ENCODE measurements at places on chromosomes 11 and 22. TPM values are rescaled to one million over a fixed set of nuclear protein-coding genes. Genes with fewer than 3 reads are reported as not detected.

The GGTLC3 gene
- not detected for total RNA-seq

The ZNF70 gene
- total RNA-seq = 3.3 TPM

The EFCAB6 gene
- 0.94 TPM for total RNA-seq

The MMP13 gene
- not detected for total RNA-seq

The TRPC6 gene
- 1.3 TPM for total RNA-seq

The ANKRD13D gene
- 36.8 TPM for total RNA-seq

The ROBO4 gene
- total RNA-seq = 0.13 TPM

The SLC35F2 gene
- 27.1 TPM for total RNA-seq

The JOSD1 gene
- 26.2 TPM for total RNA-seq

The TEX12 gene
- total RNA-seq = not detected

GRCh38 chr22:40328546-40329456 is 17.5 kb upstream of the ADSL start:
- DNase-seq = no peak

DNA sequence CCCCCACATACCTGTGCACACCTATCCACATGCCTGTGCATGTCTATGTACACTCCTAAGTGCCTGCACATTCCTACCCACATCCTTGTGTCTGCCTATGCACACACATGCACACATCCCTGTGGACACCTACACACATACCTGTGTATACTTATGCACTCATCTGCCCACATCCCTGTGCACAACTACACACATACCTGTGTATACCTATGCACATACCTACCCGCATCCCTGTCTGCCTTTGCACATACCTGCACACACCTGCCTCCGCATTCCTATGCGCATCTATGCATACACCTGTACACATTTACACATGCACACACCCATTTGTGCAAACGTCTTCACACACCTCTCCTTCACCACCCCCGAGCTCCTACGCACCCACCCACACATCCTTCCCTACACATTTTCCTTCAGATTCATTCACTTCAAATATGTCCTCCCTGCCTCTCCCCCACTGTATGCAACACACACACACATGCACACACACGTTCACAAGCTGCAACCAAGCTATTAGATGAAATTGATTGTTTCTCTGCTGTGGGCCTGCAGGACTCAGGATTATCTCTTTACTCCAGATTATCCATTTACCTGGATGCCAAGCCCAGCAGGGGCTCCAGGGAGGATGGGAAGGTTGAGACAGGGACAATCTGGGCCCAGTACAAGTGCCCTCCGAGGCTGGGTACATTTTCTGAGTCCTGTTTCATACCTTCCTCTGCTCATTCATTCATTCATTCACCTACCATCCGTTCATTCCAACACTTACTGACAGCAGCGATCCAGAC is 53.2 kb downstream of the TSPAN18 start:
- no peak for DNase-seq

- no peak for DNase-seq
These were observed 44.9 kb downstream of the AAMDC start for GRCh38 chr11:77865805-77866204.

GRCh38 chr11:26348776-26349175 is 16.8 kb downstream of the ANO3 start:
- no peak for DNase-seq

DNA sequence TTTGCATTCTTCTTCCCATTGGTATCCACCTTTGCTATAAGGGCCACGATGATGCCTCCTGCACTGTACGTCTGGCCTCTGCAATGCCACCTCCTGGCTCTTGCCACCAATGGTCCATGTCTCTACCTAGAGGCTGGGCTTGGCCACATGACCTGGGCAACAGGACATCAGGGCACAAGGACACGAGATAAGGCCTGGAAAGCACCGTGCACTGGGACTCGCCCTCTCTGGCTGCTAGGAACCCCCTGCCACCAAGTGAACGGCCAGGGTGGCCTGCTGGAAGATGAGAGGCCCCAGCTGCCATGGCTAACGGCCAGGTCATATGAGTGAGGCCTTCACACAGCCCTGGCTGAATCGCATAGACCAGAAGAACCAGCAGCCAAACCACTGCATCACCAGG is 87.4 kb downstream of the TRMU start:
- no peak for DNase-seq

DNA sequence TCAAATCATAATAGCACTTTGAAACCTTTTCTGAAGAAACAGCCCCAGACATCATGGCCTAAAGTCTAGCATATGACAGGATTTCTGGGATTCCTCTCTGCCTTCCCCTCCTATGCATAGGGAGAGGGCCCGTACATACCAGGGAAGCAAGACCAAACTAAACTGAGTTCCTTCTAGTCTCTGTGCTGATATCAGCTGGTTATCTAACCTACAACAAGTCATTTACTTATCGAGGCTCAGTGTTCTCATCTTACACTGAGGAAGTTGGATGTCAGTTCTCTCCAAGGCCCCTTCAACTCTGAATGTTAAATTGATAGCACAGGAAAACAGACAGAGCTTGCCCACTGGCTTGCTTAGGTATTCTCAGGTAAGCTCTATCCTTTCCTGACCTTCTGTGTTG is 17.0 kb upstream of the GRIK4 start:
- no peak for DNase-seq

DNA sequence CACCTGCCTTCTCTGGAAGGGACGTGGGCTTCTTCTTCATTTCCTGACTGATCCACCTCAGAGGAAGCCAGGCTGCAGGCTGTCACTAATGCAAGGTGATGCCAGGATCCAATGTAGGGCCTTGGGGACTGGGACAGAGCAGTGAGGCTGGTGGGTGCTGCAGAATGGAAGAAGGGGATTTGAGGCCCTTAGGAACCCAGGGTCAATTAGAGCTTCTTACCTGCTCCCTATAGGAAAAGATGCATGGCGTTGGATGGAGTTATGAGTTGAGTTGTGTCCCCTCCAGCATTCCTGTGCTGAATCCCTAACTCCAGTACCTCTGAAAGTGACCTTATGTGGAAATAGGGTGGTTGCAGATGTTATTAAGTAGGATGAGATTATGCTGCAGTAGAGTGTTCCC is 190.4 kb downstream of the MIAT start:
- no peak for DNase-seq

- DNase-seq = no peak
These were observed 238.4 kb upstream of the DDI1 start for GRCh38 chr11:103798026-103798425.

- DNase-seq = peak; percentile 78
These were observed 22.6 kb downstream of the RTN4RL2 start for GRCh38 chr11:57482782-57483561.

- no peak for DNase-seq
These were observed 131.2 kb downstream of the ZNF280B start for GRCh38 chr22:22377335-22377734.

DNA sequence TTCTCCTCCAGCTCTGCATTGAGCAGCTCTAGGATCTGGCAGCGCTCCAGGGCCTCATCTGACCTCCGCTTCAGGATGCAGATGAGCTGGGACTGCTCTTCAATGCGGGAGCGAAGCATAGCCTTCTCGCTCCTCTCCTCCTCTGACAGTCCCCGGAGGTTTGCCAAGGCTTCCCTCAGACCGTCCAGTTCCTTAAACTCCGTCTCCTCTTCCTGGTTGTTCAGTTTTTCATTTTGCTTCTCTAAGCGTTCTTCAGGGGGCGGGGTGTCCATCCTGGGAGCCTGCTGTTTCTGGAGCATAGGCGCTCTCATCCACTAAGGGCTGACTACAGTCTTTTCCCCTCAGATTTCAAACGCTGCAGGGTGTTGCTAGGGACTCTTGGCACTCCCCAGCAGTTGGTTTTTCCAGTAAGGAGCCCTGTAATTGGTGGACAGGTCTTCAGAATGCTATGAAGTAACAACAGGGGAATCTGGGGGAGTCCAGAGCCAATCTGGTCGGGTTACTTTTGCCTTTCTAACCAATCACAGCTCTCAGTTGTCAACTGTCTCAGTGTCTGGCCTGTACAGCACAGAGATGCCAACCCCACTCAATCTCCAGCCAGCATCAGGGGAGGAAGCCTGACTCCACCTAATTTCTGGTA is at the start of gene CCDC89:
Gene CCDC89, minus strand, starts transcription at position 376 of the 640 bp plus-strand sequence. Its CDS starts 65 bp downstream, at position 311.
- no peak for DNase-seq

GRCh38 chr11:42043312-42043711 is 583.9 kb upstream of the LRRC4C start:
- DNase-seq = no peak

DNA sequence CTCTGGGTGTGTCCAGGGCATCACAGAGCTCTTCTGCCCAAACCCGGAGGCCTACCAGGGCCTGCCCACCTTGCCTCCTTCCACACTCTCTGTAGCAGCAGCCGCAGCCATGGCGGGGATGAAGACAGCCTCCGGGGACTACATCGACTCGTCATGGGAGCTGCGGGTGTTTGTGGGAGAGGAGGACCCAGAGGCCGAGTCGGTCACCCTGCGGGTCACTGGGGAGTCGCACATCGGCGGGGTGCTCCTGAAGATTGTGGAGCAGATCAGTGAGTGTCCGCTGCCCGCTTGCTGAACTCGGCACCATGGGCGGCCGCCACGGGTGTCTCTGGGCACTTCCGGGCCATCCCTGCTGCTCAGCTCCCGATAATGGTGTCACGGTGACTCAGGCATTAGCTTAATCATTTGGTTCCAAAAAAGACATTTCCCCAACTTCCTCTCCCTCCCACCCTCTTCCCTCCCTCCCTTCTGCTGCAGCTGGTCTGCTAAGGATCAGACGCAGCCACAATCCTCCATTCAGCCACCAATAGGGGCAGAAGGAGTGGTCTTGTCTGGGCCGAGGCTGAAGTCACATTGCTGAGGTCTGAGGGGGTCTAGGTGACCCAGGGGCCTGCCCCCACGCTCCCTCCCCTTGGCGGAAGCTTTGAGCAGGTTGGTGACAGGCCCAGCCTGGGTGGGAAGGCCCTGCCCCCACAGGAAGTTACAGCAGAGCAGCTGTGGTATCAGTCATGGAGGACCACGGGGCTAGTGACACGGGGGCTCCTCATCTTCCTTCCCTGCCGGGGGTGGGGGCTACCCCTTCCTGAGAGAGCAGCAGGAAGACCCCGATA is 950 bp downstream of the FERMT3 start:
- no peak for DNase-seq

DNA sequence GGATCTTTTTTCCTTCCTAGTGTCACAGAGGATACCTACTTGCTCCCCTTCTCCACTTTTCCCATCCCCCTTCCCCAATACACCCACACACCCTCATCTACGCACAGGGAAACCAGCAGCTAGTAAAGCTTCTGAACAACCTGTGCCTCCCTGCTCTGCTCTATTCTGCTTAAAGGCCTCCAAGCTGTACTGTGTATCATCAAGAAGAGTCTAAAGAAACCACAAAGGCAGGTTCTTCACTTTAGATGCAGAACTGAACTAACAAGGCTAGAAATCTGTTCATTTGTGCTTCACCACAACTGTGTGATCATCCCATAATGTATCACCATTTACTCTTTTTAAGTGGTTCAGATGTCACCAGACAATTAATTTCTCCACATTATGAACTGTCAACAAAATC is 132.5 kb downstream of the SGSM3 start:
- no peak for DNase-seq

DNA sequence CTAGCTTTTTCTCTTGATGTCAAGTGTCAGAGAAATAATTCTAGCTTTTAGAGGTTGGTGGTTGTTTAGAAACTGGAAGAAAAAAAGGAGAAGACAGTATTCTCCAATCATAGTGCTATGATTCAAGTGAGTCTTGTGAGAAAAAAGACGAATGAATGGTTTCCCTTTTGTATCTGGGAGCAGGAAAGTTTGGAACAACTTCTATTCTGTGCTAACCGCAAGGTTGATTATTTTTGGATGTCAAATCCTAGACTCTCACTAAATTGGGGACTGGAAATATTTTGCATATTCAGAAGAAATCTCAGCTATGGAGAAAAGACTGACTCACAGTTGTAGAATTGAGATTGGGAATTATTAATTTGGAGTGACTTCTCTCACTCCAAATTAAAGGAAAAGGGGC is 69.2 kb downstream of the SYT13 start:
- no peak for DNase-seq

- peak; percentile 22 for DNase-seq
These were observed 133.0 kb downstream of the PLEKHA7 start for GRCh38 chr11:16881074-16881709.

- no peak for DNase-seq
These were observed 21.1 kb downstream of the B3GAT1 start for GRCh38 chr11:134390706-134391569.

GRCh38 chr22:26740253-26740652 is 82.9 kb downstream of the MIAT start:
- DNase-seq = no peak

GRCh38 chr11:123478352-123478987 is 48.4 kb downstream of the GRAMD1B start:
- DNase-seq = peak; percentile 64

- no peak for DNase-seq
These were observed 7.6 kb downstream of the TP53I11 start for GRCh38 chr11:44943118-44943517.

DNA sequence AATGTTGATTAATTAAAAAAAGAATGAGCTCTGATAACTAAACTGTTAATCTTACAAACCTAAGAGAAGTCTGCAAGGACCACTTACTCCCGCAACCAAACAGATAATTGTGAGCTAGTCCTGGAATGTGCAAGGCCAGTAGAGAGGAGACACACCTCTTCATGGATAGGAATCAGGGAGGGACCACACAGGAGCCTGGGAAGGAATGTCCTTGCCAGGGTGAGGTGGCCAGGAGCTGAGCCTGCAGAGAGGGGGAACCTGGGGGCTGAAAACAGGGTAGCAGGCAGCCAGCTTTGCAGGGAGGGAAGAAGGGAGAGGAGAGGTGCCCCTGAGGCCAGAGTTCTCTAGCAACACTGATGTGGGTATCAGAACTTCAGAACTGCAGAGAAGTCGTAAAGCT is 9.4 kb upstream of the NLRP10 start:
- peak; percentile 23 for DNase-seq

- DNase-seq = peak; percentile 47
These were observed 1.2 kb downstream of the EPS8L2 start for GRCh38 chr11:706957-707816.

DNA sequence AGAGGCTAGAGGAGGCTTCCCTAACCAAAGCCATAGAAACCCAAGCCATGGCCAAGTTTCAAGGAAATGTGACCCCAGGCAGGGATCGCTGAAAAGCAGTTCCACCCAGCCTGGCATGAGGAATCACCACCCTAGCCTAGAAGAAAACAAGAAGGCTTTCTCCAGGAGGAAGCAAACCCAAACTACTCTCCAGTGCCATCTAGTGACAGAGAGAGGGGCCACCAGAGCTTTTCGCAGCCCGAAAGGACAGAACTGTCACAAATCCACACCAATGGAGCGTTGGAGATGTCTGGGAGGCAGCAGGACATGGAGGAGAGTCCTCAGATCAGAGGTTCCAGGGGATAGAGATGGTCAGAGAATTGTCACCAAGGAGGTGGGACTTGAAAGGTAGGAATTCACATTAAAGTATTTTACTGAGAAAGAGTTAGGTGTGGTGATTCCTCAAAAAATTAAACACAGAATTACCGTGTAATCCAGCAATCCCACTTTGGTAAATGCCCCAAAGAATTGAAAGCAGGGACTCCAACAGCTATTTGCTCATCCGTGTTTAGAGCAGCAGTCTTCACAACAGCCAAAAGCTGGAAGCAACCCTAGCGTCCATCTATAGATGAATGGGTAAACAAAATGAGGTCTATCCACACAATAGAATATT is 67.3 kb upstream of the NUP50 start:
- peak; percentile 74 for DNase-seq

GRCh38 chr11:55707029-55707428 is 45.0 kb downstream of the OR4C6 start:
- DNase-seq = no peak

Measured in WTC11 (cell line).